Lower lobe of right lung (tissue), 2 donors: ENCODE measurements at places on chromosomes 5 and 9. TPM values are rescaled to one million over a fixed set of nuclear protein-coding genes. Genes with fewer than 3 reads are reported as not detected.

- H3K36me3 ChIP-seq: no peaks in the 10 kb centered on the region
- H3K27me3 ChIP-seq: peaks cover 10% of the 10 kb centered on the region
- DNase-seq: no peak
These were observed 27.2 kb upstream of the MED10 start for GRCh38 chr5:6405591-6405990.

- H3K4me3 ChIP-seq: no peak overlapping the region
- H3K27me3 ChIP-seq: no peaks in the 10 kb centered on the region
- H3K27ac ChIP-seq: no peak overlapping the region
- H3K4me1 ChIP-seq: peaks cover 7% of the 10 kb centered on the region
- DNase-seq: no peak
- H3K36me3 ChIP-seq: no peaks in the 10 kb centered on the region
These were observed 227.0 kb downstream of the ZNF608 start for GRCh38 chr5:124519396-124519795.

DNA sequence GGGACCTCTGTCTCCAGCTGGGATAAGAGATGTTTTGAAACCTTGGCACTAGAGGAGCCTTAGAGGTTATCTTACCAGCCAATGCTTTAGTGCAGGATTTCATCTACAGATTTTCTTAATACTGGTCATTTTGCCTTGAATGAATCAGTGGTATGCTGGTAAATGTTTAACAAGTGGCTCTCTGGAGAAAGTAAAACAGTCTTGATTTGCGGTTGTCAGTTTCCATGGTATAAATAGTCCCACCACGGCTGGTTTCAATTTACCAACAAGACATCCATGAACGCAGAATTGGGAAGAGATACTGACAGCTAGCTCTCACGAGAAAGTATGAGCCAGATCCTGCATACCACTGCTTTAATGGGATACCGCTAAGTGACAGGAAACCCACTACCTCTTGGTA, 56.7 kb upstream of the CXCL14 start:
- no peak overlapping the region for H3K27ac ChIP-seq
- no peak for DNase-seq
- no peaks in the 10 kb centered on the region for H3K36me3 ChIP-seq
- no peaks in the 10 kb centered on the region for H3K27me3 ChIP-seq
- no peaks in the 10 kb centered on the region for H3K4me1 ChIP-seq
- no peak overlapping the region for H3K4me3 ChIP-seq

DNA sequence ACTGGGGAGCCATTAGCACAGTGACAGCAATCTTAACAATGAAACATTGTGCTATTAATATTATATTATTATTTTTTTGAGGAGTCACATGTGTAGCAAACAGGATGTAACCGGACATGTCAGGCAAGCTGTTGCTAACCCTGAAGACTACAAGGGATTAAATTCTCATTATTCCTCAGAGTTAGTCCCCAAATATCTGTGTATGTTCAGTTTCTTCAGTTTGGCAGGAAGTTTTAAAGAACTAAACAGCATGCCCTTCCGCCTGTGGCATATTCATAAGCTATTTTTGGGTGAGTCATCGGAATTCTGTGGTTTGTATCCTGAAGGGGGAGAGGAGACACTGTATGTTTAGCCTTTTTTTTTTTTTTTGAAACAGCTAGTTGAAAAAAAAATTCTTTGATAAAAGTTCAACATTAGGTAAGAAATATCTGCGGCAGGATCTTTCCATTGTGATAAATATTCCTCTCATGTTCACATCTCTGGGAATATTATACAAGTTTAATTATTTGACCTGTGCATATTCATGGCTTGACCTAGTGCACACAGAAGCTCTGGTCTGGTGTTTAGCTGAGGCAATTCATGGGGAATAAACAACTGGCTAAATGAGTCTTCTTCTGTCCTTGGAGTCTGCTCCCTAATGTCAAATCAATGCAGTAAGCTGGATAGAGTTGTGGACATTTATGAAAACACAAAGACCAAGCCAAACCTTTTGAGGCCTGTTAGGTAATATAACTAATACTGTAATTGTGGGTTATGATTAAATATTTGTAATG, 202.7 kb upstream of the CDKN2B start:
- H3K36me3 ChIP-seq: no peaks in the 10 kb centered on the region
- H3K4me1 ChIP-seq: peaks cover 21% of the 10 kb centered on the region
- H3K27ac ChIP-seq: no peak overlapping the region
- H3K27me3 ChIP-seq: no peaks in the 10 kb centered on the region

GRCh38 chr9:114450833-114451706, 54.2 kb downstream of the WHRN start:
- DNase-seq: no peak
- no peaks in the 10 kb centered on the region for H3K27me3 ChIP-seq
- H3K4me3 ChIP-seq: no peak overlapping the region
- H3K4me1 ChIP-seq: no peaks in the 10 kb centered on the region
- H3K36me3 ChIP-seq: no peaks in the 10 kb centered on the region
- H3K27ac ChIP-seq: no peak overlapping the region

The PCBD2 gene
- 13.1 TPM for total RNA-seq
